Aorta (tissue), 5 donors: ENCODE measurements at places on chromosomes 7 and 10. TPM values are rescaled to one million over a fixed set of nuclear protein-coding genes. Genes with fewer than 3 reads are reported as not detected.
A peak's percentile ranks its signal among the peaks of the same experiment; 100 is the strongest.

DNA sequence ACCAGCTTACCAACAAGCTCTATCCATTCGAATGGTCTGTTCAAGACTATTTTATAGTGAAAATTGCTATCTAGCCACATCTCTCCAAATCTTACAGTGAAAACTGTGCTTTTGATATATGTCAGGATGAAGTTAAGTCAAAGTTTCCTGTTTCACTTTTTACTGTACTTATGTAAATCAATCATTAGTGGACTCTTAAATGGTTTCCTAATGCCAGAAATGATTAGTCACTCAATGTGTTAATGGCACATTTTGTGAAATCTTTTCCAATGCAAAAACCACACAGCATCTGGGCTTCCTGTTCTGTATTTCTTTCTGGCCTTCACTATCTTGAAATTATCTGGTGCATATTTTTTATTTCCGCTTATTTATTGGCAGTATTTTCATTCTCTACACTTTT lies 87.3 kb upstream of the STEAP1B start:
- H3K36me3 ChIP-seq, result no peaks in the 10 kb centered on the region
- DNase-seq, result no peak
- peaks cover 7% of the 10 kb centered on the region for H3K4me1 ChIP-seq

DNA sequence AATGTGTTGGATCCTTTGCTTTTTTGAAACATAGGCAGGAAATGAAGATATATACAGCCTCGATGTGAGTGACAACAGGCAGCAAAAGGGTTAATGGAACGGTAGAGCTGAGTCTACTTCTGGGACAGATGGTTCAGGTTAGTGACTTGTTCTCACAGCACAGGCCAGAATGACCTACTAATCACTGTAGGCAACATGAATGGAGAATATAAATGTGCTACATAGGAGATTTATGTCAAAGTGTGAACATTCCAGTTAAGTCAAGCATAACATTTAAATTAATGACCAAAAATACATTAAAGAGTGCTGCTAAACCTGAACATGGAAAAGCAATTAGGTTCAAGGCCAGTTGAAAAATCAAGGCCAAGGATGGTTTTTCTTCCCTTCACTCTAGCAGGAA lies 235.2 kb downstream of the POU6F2 start:
- no peak overlapping the region for H3K4me3 ChIP-seq
- H3K27ac ChIP-seq, result no peak overlapping the region
- no peaks in the 10 kb centered on the region for H3K27me3 ChIP-seq
- H3K4me1 ChIP-seq, result no peaks in the 10 kb centered on the region

DNA sequence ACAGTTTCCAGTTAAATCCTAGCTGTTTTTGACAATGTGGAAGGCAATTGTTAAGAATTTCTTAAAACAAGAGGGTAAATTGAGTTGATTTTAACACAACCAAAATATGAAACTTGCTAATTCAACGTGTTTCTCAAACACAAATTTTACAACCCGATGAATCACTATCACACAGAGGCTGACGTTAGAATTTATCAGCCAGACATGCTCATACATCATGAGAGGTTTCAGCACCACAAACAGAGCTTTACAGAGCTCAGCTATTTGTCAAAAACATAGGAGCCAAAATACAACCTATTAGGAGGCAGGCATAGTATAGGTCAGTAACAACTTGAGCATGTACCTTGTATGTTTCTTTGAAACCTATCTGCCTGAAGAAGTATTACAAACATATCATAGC lies 36.1 kb downstream of the LRRN3 start:
- no peaks in the 10 kb centered on the region for H3K27me3 ChIP-seq
- no peaks in the 10 kb centered on the region for H3K36me3 ChIP-seq
- no peaks in the 10 kb centered on the region for H3K4me1 ChIP-seq

DNA sequence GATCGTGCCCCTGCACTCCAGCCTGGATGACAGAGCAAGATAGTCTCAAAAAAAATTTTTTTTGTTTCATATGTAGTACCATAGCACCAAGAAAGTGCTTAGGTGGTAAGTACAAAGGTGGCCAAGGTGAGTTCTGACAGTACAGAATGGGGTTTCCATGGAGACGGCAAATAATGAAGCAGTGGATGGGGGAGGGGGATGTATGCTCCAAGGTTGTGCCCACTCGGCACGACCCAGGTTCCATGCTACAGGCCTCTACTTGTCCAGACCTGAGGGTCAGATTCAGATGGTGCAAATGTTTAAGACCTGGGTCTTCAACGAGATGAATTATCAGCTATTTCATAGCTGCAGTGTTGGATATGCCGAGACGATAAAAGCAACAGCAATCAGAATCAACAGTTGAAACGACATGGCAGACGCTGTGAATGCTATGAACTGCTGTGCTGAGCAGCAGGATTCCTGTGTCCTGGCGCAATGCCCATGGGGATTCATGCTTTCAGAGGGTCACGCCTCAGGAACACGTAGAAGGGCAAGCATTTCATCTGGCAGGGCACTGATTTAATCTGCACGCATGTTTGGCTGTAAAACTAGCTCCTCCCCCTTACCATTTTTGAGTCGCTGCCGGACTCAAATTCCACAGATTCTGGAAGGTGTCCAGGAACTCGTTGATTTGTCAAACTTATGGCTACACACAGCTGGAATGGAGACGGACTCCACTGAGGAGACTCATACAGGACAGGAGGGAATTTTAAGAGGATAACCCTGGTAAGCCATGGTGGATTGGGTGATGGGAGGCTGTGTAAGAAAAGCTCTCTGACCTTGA lies 256.5 kb downstream of the FRMD4A start:
- no peak overlapping the region for H3K4me3 ChIP-seq
- no peak overlapping the region for H3K27ac ChIP-seq
- no peaks in the 10 kb centered on the region for H3K4me1 ChIP-seq
- no peaks in the 10 kb centered on the region for H3K27me3 ChIP-seq
- DNase-seq, result peak; percentile 96

DNA sequence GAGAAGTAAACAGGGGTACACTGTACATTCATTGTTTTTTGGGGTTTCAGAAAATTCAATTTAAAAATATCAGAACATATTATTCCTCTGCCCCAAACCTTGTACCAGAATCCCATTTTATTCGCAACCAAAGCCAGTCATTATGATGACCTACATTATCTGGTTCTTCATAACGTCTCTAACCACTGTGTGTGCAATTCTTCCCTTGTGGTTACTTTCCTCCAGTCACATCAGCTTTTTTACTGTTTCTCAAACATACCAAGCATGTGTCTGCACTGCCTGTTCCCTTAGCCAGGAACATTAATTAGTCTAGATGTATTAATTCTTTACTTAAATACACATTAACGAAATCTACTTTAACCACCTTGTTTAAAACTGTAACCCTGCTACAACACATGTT lies 64.8 kb downstream of the THSD7A start:
- H3K4me3 ChIP-seq, result no peak overlapping the region
- no peaks in the 10 kb centered on the region for H3K27me3 ChIP-seq

GRCh38 chr10:131437556-131438475 lies 126.3 kb upstream of the TCERG1L start:
- DNase-seq, result no peak
- H3K4me3 ChIP-seq, result no peak overlapping the region
- no peaks in the 10 kb centered on the region for H3K27me3 ChIP-seq
- no peaks in the 10 kb centered on the region for H3K36me3 ChIP-seq

DNA sequence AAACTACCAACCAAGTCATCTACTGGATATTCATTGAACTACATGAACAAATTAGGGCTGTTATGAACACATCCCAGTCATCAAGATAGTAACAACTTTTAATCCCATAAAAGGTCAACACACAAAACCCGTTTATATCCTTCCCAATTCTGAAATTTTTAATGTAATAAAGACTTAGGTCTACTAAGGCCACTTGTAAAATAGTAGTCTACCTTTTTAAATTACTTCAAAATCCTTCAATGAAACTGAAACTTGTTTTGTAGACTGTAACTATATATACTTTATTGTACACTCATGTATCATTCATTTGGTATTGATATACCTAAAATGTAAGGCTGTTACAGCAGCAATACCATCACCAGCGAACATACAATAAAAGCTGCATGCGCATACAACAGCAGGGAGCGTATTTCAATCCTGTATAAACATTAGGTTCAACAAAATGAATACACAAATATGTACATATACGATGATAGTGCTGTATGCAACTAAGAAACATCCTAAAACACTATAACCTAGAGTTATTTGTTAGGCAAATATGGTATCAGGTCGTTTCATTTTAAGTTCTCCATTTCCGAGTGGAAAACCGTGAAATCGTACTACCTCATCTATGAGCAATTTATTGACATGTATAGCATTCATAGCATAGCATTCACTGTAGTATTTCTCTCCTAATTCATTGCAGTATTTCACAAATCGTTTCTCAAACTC lies 973 bp downstream of the ATAD1 start:
- no peak for DNase-seq
- H3K4me1 ChIP-seq, result no peaks in the 10 kb centered on the region
- H3K36me3 ChIP-seq, result no peaks in the 10 kb centered on the region
- no peak overlapping the region for H3K27ac ChIP-seq
- H3K4me3 ChIP-seq, result peak overlapping the region; percentile 65
- no peaks in the 10 kb centered on the region for H3K27me3 ChIP-seq

DNA sequence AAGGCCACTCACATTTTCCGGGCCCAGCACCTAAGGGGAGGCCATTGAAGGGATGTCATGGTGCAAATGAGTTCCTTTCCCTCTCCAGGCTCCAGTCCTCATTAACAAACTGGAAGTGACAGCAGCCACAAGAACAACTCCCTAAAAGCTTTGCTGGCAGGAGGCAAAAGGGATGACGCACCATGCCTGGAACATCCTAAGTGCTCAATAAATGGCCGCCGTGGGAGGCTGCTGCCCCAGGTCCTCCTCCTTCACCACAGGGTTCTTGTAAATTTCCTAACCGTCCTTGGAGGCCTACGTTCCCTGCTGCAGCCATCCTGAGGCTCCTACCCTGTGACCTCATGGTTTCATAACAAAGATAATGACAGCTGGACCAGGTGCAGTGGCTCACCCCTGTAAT lies 41.3 kb upstream of the CAMK1D start:
- no peak overlapping the region for H3K27ac ChIP-seq
- H3K27me3 ChIP-seq, result no peaks in the 10 kb centered on the region
- DNase-seq, result no peak
- no peak overlapping the region for H3K4me3 ChIP-seq

EBF3 gene
- 8.4 TPM for total RNA-seq

DNA sequence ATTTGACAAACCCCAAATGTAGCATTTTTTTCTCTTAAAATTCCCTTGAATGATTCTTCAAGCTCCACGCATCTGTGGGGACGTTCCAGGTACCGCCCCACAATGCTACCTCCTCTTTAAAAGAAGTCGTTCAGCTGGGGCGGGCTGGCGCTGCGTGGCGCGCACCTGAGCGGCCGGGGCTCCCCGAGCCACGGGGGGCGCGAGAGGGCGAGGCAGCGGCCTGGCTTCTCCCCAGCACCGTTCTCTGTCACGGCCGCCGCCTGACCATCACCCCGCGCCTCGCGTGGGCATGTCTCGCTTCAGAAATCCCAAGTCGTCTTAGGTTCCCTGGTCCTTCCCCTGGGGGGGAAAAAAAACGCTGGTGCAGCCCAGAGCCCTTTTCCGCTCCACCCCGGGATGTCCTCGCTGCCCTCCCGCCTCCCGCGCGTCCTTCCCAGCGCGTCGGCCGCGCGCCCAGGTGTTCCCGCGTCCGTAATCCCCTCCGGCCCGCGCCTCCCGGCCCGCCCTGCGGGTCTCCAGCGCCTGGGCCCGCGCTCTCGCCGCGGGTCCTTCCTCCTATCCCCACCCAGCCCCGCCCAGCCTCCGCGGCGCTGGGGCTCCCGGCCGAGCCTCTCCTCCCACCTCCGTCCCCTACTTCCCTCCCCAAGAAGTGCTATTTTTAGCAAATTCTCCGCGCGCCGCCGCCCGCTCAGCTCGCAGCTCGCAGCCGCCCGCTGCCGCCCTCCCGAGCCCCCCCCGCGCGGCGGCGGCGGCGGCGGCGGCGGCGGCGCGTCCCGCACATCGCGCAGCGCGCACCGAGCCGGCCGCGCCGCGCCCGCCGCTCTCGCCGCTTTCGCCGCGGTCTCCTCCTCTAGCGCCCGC lies 58.7 kb upstream of the PRPS1L1 start:
- H3K4me1 ChIP-seq, result no peaks in the 10 kb centered on the region
- H3K27me3 ChIP-seq, result no peaks in the 10 kb centered on the region
- peak; percentile 66 for DNase-seq
- no peaks in the 10 kb centered on the region for H3K36me3 ChIP-seq

DNA sequence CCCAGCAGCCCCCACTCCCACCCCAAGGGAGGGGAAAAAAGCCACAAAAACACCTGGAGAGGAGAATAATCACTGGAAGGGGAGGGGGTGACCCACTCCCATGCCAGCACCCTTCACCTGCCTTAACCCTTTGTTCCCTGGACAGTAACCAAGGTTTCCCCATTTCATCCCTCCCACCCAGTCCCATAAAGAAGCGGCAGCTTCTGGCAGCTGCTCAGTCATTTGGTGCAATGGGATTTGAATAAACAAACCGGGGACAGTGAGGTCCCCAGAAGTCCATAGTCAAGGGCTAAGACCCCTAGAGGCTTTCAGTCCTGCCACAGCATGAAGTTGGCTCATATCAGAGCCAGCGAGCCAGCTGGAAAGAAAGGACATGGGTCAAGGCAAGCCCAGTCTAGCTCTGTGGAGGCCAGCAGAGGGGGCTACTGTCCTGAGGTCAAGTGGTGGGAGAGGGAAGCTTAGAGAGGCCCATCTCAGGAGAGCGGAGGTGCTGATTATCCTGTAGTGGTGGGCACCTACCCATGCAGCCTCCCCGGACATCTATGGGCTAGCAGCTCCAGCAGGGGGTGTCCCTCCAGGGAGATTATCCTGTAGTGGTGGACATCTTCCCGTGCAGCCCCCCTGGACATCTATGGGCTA lies 58.9 kb upstream of the LBX1 start:
- no peak overlapping the region for H3K4me3 ChIP-seq
- H3K4me1 ChIP-seq, result no peaks in the 10 kb centered on the region
- H3K36me3 ChIP-seq, result no peaks in the 10 kb centered on the region
- H3K27ac ChIP-seq, result no peak overlapping the region
- no peak for DNase-seq

- H3K27me3 ChIP-seq, result no peaks in the 10 kb centered on the region
- H3K36me3 ChIP-seq, result no peaks in the 10 kb centered on the region
- no peak for DNase-seq
- peak overlapping the region; percentile 23 for H3K27ac ChIP-seq
- no peak overlapping the region for H3K4me3 ChIP-seq
- no peaks in the 10 kb centered on the region for H3K4me1 ChIP-seq
Measured at GRCh38 chr10:114334301-114334700, 70.0 kb downstream of the AFAP1L2 start.

- no peak overlapping the region for H3K4me3 ChIP-seq
- no peaks in the 10 kb centered on the region for H3K4me1 ChIP-seq
- no peaks in the 10 kb centered on the region for H3K36me3 ChIP-seq
- DNase-seq, result no peak
- H3K27ac ChIP-seq, result no peak overlapping the region
- H3K27me3 ChIP-seq, result no peaks in the 10 kb centered on the region
Measured at GRCh38 chr7:26898891-26899290, 34.5 kb upstream of the SKAP2 start.

NEUROD6 gene
- not detected for total RNA-seq

- no peak for DNase-seq
- no peaks in the 10 kb centered on the region for H3K27me3 ChIP-seq
- H3K4me1 ChIP-seq, result peaks cover 3% of the 10 kb centered on the region
- H3K4me3 ChIP-seq, result no peak overlapping the region
- H3K36me3 ChIP-seq, result no peaks in the 10 kb centered on the region
Measured at GRCh38 chr10:29105516-29106215, 183.2 kb upstream of the LYZL1 start.
